ENCODE measurements at places on chromosomes 3 and 15.
A peak's percentile ranks its signal among the peaks of the same experiment; 100 is the strongest.

- no peak for DNase-seq
Observed at GRCh38 chr3:116020989-116021388, 397.7 kb downstream of the GAP43 start.

GRCh38 chr3:128993461-128994172, at the start of gene CFAP92:
TSS of gene CFAP92 (minus strand) at chr3:128994076. CDS start at chr3:128993304, 772 bp downstream.
- DNase-seq, result peak; percentile 96

DNA sequence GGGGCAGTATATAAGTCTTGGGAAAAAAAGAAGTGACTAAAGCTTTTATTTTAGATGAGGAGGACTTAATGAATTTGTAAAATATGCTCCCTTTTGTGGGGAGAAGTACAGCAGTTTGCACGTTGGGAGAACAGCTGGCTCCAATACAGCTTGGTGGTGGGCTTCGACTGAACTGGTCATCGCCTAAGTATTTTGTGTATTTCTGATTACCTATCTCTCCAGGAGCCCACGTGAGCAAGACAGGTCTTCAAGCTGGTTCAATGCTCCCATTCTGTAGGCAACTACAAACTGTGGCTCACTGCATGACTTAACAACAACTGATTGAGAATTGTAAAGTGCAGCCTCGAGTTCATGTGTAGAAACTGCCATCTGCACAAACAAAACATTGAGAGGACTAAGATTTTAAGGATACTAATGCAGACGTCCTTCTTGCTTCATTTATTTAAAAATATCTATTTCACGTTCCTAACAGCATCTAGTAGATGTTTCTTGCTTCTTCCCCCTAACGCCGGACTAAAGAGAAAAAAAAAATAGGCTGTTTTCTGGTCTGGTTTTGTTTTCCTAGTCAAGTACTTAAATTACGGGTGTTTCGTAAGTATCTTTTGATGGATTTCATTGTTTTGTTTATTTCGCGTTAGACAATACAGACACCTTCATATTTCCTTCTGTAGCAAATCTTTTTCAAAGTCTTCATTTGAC, 1.4 kb upstream of the GREM1 start:
- DNase-seq, result no peak

DNA sequence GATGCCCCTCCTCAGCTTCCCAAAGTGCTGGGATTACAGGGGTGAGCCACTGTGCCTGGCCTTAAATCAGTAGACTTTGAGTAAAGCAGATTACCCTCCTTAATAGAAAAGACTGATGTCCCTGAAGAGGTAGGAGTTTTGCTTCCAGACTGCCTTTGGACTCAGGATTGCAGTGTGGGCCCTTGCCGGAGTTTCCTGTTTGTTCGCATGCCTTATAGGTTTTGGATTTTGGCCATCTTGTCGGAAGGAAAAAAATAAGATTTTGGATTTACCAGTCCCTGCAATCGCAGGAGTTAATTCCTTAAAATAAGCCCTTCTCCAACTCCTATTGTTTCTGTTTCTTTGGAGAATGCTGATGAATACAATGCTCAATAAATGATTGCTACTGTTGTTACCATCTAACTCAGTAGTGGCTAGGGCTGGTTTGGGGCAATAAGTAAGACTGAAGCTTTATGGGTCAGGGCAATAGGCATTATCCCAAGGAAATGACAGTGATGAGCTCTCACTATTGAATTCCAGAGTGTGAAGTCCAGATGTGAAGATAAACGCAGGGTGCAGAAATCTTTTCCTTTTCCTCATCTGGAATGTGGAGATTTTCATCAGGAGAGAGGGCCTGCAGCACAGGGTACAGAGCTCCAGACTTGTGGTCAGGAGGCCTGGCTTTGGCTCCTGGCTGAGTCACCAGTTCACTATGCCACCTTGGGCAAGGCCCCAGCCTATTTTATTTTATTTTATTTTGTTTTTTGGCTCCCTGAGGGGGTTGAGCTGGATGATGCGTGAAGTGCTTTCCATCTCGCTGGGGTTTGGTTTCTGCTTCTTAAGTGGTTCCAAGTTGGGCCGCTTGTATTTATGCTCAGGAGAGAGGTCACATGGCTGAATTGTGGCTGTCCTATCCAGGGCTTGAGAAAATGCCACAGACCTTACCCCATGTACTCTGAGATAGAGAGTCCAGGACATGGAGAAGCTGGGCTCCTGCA, 25.3 kb downstream of the FOXL2 start:
- DNase-seq, result no peak

DNA sequence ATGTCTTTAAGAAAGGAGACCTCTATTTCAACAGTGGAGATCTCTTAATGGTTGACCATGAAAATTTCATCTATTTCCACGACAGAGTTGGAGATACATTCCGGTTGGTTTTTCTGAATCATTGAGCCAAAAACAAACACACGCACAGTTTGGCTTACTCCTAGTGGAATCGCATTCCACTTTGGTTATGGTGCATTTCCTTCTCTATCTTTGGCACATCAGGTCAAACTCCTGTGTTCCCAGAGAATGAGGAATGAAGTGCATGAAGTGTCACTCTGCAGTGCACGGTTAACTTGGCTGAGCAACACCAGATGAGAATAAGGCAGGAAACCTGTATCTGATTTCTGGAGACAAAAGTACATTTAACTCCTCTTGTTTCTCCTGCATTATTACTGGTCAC, 38.5 kb downstream of the HDC start:
- no peak for DNase-seq

DNA sequence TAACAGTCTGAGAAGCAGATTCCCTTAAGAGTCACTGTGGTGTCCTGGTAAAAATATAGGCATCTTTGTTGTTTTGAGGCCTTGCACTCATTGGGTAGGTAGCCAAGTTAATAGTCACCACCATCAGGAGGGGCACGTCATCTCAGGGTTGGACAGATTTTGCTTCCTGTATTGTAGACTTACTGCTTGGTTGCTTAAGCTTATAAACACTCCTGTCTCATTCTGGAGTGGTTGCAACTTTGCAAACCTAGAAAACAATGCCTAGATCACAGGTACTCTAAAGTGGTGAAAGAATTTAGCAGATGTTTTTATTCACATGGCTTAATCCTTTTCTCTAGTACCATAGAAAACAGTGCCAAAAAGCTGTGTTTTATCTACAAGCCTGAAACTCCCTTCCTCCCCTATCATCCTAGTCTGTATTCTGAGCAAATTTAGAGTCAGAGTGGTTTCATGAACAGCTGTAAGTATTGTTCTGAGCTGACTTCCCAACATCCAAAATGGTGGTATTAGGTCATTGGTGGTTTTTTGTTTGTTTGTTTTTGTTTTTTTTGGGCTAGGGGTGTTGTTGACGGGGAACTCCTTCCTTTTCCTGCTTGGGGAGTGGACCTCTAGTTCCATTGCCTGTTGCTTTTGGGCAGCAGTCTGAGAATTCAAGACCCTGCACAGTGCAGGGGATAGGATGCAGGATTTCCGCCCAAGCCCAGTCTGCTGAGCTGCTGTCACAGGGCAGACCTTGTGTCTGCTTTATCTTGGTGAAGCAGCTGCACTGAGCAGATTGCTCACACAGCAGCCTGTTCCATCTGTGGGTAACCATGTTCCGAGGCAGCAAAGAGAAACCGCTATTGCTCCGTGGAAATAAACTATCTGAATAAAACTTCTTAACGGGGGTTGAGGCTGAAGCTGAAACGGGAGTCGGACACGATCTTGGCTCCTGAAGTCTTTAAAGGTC, 202.0 kb downstream of the AKAP13 start:
- DNase-seq, result no peak

DNA sequence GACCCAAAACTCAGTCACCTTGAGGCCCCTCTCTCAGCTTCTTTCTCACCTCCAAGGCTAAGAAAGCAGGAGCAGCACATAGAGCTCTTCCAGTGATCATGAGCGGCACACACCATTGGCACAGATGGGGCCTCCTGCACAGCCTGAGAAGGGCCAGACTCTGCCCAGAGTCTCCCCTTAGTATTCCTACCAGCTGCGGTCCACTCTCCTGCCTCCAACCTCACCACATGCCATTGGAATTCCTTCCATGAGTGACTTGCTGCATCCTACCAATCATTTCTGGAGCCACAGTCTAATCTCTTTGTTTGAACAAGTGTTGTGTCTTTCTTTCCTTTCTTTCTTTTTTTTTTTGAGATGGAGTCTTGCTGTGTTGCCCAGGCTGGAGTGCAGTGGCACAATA, 39.3 kb downstream of the CDCP1 start:
- DNase-seq, result no peak

GRCh38 chr3:4752201-4753072, 226.8 kb upstream of the BHLHE40 start:
- DNase-seq, result no peak

- DNase-seq, result peak; percentile 68
Observed at GRCh38 chr3:173584093-173584837, 186.7 kb downstream of the NLGN1 start.

DNA sequence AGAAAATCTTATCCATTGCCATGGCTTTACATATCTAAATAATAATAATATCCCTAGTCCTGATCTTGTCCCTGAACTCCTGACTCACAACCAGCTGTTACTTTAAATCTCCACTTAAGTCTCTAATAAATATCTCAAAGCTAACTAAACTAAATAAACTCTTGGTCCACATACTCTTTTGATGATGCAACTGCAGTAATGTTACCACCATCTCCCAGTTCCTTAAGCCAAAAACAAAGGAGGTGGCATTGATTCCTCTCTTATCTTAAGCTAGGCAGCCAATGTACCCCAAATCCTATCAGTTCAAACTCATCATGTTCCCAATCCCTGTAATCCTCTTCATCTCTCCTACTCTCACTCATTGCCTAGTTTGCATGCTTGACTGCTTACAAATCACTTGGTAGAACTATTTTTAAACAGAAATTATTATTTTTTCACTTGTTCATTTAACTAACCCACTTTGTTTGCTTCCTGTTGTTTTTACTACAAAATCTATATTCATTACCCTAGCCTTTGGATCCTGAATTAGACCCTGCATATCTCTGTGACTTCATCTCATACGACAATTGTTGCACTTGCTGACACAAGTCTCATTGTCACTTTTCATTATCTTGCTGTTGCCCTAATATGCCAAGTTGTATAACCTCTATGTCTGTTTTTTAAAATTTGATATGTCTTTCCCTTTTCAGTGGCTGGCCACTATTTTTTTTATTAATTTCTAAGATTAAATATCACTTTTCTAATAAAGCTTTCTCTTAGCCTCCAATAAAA, 462.2 kb downstream of the ZPLD1 start:
- DNase-seq, result no peak

DNA sequence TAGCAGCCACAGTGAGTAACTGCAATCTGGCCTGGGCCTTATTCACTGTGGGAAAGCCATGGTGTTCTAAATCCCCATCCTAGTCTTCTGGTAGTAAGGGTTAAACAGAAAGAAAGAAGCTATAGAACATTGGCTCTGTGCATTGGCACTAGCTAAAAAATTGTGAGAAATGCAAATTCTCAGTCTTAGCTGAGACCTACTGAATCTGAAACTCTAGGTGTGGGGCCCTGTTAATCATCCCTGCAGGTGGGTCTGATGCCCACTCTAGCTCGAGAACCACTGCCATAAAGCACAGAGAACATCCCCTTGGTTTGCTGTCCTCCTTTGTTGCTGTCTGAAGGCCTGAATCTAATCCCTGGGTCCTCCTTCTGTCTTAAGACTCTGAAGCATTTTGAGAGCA, 59.3 kb downstream of the MEIS2 start:
- DNase-seq, result no peak

GRCh38 chr15:43702174-43702573, 8.5 kb downstream of the CKMT1A start:
- no peak for DNase-seq

DNA sequence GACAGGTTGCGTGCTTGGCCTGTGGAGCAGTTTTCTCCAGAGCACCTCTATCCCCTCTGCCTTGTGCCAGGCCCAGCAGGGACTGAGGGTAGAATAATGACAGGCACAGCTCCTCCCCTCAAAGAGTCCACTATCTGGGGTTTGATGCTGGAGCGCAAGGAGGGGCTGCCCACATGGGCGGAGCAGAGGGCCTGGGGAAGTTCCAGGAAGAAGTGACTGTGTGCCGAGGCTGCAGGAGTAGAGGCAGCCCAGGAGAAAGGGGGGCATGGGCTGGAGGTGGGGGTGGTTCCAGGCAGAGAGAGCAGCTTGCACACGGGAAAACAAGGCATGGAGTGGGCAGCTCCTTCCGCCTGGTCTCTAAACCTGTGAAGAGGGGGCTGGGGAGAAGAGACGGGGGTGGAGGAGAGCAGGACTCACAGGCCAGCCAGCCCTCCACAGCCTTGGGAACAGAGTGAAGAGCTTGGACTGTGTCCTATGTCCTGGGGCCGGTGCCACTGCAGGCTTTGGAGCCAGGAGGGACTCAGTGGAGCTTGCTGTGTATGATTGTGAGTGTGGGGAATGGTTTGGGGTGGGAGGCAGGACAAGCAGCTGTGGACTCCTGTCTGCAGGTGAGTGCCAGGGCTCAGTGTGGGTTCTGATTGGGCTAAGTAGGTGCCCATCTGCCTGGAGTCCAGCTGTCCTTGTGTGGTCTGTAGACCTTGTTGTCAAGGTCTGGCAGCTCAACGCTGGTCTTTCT, 48.1 kb downstream of the APBA2 start:
- no peak for DNase-seq

- DNase-seq, result no peak
Observed at GRCh38 chr3:51622413-51622812, 48.6 kb upstream of the TEX264 start.

GRCh38 chr15:85757939-85758654, 36.6 kb downstream of the KLHL25 start:
- no peak for DNase-seq

GRCh38 chr3:46553154-46553553, 12.9 kb downstream of the LRRC2 start:
- no peak for DNase-seq

DNA sequence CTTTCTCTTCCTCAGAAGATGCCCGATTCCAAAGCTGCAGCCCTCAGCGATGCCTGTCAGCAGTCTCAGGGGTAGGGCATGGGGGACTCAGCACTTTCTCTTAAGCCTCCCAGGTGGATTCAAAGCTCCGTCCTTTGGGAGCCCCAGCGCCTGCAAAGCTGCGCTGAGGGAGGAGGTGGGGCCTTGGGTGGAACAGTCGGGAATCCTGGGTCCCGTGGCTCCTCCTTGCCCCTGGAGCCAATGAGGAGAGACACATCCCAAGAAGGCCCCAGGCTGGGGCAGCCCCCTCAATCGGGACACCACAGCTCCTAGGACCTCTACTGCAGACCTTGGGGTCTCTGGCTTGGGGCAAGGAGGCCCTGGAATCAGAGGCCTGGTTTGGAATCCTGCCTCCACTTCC, 227.5 kb upstream of the IGF1R start:
- DNase-seq, result no peak

GRCh38 chr3:135382188-135382587, 583.3 kb upstream of the PPP2R3A start:
- DNase-seq, result no peak

- no peak for DNase-seq
Observed at GRCh38 chr15:96262549-96263489, 67.7 kb upstream of the NR2F2 start.

DNA sequence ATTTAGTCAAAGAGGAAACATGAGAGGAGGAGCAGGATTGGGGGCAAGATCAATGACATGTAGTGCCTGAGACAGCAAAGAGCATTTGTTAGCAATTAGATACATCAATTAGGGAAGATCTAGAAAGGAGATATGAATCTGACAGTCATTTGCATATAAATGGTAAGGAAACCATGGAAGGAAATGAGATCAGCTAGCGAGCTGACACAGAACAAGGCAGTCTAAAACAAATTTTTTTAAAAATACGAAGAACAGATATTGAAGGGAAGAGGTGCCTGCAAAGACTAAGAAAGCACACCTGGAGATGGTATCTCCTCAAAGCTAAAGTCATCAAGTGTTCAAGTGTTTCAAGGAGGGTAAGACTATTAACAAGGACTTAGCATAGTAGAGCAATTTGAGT, 4.6 kb downstream of the EPM2AIP1 start:
- no peak for DNase-seq

GRCh38 chr3:174859756-174860155, 622 bp downstream of the NAALADL2 start:
- no peak for DNase-seq

All from WTC11 (cell line).